ENCODE measurements at places on chromosomes 1 and 21.

GRCh38 chr1:83897516-83897915 lies 101.4 kb downstream of the TTLL7 start:
- DNase-seq, result no peak

GRCh38 chr1:19689856-19690255 lies 25.2 kb downstream of the HTR6 start:
- no peak for DNase-seq

- no peak for DNase-seq
Observed at GRCh38 chr1:68791800-68792199, 294.9 kb upstream of the DEPDC1 start.

- no peak for DNase-seq
Observed at GRCh38 chr1:7610106-7610731, 160.9 kb upstream of the VAMP3 start.

DNA sequence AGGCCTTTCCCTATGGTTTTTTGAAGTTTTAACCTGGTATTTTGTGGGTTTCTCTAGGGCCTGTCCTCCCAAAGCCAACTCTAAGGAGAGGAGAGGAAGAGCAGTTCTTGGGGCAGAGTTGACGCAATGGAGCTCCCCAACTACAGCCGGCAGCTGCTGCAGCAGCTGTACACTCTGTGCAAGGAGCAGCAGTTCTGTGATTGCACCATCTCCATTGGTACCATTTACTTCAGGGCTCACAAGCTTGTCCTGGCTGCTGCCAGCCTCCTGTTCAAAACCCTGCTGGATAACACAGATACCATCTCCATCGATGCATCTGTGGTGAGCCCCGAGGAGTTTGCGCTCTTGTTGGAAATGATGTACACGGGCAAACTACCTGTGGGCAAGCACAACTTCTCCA lies 38.2 kb downstream of the ZBTB40 start:
- no peak for DNase-seq

DNA sequence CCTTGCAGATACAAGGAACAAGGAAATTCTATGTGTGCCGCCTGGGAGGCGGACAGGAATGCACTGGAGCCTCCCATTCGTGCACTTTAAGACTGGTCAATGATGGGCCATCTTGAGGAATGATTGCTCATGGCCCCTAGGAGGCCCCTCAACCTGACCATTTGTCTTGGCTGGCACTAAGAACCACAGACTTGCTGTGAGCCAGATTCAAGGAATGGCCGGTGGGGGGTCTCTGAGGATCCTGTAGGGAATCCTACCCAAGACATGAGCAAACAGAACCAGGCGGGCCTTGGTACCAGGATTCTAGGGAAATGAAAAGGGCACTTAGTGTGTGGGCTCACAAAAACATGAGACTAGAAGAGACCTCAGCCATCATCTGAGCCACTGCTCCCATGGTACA lies 28.1 kb upstream of the GOLT1A start:
- DNase-seq, result no peak

DNA sequence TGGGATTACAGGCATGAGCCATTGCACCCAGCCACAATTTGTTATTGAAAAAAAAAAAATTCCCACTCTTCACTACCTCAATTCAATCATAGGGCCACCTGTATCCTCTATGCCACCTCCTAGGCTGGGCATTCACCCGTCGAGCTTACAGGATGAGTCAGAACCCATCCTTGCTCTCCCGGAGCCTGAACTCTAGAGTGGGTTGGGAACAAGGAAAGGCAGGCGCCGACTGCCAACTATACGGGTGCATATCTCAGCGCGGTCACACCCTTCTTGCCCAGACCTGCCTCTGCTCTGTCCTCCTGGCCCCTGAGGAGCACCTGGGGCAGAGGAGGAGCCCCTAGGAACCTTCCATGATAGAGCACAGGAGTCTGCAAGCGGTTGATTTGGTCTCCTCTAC lies 21.4 kb upstream of the LBR start:
- DNase-seq, result no peak

DNA sequence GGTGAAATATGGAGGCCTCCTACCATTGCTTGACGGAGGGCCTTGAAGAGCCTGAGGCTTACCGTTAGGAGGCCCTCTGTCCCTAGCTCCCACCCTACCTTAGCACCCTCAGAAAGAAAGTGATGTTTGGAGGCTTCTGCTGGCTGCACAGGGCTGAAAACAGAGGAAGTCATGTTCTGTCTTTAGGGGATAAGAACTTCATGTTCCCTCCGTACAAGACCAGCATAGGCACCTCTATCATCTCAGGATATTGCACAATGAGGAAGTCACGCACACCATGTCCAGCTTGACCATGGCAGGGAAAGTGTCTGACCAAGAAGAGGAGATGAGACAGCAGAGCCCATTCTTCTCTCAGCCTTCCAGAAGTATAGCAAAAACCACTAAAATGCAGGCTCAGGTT lies 13.8 kb downstream of the ADORA3 start:
- no peak for DNase-seq

- no peak for DNase-seq
Observed at GRCh38 chr1:171137580-171137979, 46.9 kb downstream of the FMO3 start.

GRCh38 chr1:95041491-95042165 lies 31.1 kb downstream of the ALG14 start:
- no peak for DNase-seq

- peak; percentile 42 for DNase-seq
Observed at GRCh38 chr1:153506831-153507413, 28.9 kb downstream of the S100A6 start.

- no peak for DNase-seq
Observed at GRCh38 chr1:221161571-221162041, 282.4 kb downstream of the HLX start.

GRCh38 chr1:70760154-70760553 lies 287.5 kb downstream of the PTGER3 start:
- no peak for DNase-seq

DNA sequence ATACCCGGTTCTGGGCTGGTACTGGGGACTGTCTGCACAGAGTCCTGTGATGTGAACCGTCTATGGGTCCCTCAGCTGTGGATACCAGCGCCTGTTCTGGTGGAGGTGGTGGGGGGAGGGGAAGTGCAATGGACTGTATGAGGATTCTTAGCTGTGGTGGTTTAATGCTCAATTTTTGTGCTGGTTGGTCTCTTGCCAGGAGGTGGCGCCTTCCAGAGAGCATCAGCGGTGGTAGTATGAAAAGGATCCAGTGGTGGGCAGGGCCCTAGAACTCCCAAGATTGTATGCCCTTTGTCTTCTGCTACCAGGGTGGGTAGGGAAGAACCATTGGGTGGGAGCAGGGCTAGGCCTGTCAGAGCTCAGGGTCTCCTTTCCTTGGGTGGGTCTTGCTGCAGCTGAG lies 89.4 kb upstream of the B3GALT2 start:
- no peak for DNase-seq

- DNase-seq, result no peak
Observed at GRCh38 chr1:27137544-27138075, 17.3 kb downstream of the SLC9A1 start.

GRCh38 chr1:57279909-57280666 lies 143.8 kb downstream of the DAB1 start:
- DNase-seq, result no peak

- DNase-seq, result no peak
Observed at GRCh38 chr1:113055570-113055969, 17.4 kb upstream of the LRIG2 start.

GRCh38 chr1:110065841-110066240 lies 4.6 kb downstream of the ALX3 start:
- no peak for DNase-seq

DNA sequence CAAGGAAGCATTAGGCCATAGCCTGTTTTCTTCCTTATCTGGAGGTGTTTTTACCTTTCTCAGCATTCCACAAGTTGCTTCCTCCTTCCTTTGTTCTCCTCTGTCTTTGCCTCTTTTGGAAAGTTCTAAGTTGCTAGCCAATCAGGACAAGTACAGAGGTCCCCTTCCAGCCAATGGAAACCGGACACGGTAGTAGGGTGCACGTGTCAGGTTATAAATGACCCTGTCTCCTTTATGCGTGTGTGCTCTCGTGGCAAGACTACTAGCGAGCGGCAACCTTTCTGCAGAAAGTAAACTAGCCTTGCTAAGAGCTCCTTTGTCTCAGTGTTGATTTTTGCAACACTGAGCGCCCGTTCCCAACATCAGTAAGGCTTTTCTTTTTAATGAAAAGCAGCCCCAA lies 1.5 kb upstream of the ACADM start:
- DNase-seq, result no peak

- no peak for DNase-seq
Observed at GRCh38 chr1:210440081-210440480, 111.4 kb downstream of the HHAT start.

GRCh38 chr1:154899041-154899440 lies 29.0 kb upstream of the KCNN3 start:
- DNase-seq, result no peak

DNA sequence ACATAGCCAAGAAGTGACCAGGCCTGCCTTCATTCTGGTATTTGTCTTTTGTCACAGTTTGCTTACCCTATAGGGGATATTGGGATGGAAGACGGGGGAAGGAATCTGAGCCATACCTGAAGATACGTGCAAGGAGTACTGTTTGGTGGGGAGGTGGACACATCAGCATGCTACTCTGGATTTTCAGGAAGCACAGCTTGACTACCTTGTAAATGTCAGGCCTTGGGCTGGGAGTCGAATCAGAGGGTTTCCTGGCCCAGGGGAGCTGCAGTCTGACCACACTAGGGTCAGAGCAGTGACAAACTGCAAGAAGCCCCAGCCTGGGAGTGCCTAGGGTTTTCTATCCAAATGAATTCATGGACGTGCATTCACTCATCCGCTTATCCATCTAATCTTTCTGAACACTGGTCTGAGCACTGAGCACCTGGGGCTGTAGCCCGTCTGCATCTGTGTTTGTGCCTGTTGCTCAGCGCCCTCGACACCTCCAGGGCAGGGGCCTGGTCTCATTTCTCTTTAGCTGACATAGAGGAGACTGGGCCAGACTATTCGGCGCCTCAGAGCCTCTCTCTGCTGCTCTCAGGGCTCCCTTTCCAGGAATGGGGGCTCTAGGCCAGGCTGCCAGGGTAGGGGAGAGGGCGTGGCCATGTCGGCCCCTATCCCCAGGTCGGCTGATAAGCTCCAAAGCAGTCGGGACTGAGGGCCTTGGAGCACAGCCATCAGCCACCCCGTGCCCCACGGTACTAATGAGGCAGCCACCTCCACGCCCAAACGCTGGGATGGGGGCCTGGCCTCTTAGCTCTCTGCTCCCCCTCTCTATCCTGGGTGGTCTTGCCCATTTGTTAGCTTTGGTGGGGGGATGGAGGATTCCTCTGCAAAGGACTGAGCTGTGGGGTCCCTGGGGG lies 47.0 kb upstream of the SLC2A1 start:
- DNase-seq, result no peak

DNA sequence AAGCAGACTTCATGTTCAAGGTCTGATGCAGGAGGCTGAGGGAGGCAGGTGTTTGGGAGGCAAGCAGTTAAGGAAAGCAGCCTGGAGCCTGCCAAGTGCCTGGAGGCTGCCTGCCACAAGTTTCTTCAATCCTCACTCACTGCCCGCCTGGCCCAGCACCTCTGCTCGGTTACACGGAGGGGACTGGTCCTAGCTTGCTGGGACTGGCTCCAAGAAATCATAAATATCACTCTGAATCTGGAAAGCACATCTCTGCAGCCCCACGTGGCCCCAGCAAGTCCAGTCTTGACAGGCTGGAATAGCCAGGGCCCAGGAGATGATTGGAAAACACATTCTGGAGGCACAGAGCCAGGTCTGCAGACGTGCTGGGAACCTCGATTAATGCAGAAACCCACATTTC lies 83.9 kb downstream of the BCAR3 start:
- DNase-seq, result no peak

DNA sequence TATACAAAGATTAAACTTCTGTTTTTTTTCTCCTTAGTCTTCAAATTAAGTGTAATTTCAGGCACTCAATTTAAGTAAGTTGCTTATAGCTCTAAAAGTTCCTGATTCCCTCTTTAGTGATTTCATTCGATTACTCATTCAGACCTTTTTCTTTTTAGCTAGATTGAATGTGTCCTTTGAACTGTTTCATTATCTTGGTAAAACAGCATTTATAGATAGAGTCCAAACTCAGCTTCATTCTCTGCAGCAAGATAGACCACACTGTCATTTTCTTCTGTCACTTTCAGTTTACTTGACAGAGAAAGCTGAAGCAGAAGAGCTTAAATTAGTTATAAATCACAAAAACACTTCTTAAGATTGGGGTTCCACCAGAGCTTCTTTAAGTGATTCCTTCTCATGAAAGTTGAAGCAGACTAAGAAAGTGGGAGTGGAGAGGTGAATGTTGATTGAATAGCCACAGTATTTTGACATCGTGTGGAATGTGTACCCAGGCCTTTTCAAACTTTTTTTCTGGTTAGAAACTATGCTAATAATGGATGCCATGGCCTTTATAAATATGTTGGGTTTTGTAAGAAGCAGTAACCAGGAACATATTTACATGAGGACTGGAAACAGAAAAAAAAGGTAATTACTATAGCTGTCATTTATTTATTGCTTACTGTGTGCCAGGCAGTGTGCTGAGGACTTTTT lies 52.2 kb downstream of the ZBTB40 start:
- DNase-seq, result no peak

DNA sequence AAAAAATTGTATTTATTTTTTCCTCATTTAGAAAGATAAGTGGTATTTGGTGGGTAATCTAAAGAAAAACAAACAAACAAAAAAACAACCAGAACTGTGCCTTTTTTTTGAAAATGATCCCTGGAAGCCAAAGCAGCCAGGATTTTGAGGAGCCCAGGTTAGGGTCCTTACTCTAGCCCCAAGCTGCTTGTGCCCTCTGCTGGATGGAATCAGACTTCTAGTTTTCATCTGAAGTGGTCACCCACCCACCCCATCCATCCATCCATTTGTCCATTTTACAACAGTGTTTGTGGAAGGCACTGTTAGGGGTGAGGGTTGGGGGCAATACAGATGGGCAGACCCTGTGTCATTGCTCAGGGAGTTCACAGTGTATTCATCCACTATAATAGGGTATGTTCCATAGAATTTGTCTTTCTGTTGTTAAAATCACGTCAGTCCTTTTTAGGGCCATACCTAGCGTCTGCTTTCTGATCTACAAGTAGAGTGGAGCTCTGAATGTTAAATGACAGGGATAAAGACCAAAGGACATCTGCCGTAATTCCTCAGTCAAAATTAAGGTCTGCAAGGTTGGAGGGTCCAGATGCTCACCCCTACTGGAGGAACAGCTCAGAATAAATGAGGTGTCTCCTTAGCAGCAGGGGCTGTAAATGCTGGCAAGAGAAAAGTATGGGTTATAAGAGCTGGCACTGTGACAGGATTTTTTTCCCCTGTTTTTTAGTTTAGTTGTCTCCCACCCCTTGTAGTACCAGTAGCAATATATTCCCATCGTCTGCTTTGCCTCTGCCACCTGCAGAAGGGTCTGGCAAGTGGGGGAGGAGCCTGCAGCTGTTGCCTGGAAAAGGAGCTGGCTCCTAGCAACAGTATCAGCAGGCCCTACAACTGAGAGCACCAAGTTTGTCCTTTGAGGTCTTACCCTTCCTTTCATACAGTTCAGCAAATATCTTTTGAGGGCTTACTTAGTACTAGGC lies 3.2 kb downstream of the LRRC42 start:
- no peak for DNase-seq

All from omental fat pad (tissue), 4 donors.